ENCODE measurements at places on chromosomes 6 and 20.

GRCh38 chr6:127392301-127392700 lies 48.9 kb upstream of the ECHDC1 start:
- DNase-seq, result no peak

GRCh38 chr6:105321207-105321606 lies 81.7 kb downstream of the PREP start:
- DNase-seq, result no peak

- no peak for DNase-seq
Observed at GRCh38 chr20:19849341-19850197, 91.5 kb downstream of the RIN2 start.

DNA sequence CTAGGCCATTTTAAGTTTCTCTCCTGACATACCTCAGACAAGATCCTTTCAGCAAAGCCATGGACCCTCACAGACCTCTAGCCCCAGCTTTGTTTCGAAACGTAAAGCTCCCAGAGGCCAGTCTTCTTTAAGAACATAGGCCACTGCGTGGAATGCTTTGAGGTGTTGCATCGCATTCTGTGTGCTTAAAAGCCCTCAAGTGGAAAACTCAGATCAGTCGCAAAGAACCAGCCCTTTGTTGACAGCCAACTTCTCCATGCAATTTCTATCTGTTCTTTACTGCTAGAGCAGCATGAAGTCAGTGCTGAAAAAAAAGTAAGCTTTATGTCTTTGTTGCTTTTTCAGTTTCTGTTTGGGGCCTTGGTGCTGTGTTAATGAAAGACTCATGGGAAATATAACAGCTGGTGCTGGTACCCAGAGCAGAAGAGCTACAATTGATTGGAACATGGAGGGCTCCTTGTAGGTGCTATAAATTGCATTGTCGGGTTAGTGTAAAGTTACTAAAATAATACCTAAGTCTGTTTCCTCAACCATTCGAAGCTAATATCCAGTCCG lies 142.6 kb downstream of the MAP3K7 start:
- DNase-seq, result no peak

DNA sequence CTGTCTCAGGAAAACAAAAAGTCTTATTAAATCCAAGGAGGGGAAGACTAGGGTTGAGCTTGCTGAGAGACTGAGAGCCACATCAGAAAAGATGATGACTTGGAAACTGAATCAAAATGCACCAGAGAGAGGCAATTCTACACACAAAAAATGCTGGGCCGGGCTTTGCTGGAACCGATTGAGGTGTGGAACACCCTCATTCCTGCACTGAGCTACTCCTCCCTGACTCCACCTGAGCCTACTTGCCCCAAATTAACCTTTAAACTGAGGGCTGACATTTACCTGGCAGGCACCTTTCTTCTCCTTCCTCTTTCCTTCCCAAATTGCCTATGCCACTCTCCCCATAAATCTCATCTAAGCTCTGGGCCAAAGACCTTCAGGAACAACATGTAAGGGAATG lies 40.8 kb upstream of the MBOAT1 start:
- no peak for DNase-seq

GRCh38 chr6:165615636-165616035 lies 47.4 kb downstream of the PDE10A start:
- no peak for DNase-seq

GRCh38 chr6:155128977-155129376 lies 133.9 kb downstream of the TIAM2 start:
- no peak for DNase-seq

DNA sequence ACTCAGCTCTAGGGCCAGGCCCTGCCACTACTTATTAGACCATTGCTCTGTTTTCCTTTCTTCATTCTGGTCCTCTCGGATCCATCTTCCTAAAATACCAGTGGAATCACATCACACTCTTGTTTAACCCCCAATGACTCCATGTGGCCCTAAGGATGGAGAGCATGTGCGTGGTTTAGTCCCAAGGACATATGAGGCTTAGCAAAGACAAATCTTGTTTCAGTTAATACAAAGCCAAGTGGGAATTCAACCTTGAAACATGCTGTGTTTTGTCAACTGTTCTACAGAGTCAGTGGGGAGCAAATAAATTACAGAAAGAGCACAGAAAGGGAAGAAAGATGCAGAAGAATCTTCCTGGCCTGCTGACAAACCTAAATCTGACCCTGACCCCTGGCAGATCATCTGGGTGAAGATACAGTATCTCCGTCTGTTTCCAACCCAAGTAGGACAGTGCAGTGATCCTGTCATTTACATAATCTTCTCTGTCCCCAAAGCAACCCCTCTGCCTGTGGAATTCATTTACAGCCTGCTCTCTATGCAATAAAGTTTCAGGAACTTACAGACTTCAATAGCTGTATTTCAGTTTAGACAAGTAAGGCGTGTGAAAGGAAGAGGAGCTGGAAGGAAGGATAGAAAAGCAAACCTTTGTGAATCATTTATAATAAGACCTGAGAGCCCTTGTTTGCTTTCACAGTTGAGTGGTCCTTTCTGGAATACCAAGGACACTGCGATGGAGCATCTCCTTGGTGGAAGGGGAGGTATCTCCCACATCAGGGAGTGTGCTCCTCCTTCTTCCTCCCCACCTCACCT lies 144.0 kb downstream of the THBS2 start:
- DNase-seq, result no peak

DNA sequence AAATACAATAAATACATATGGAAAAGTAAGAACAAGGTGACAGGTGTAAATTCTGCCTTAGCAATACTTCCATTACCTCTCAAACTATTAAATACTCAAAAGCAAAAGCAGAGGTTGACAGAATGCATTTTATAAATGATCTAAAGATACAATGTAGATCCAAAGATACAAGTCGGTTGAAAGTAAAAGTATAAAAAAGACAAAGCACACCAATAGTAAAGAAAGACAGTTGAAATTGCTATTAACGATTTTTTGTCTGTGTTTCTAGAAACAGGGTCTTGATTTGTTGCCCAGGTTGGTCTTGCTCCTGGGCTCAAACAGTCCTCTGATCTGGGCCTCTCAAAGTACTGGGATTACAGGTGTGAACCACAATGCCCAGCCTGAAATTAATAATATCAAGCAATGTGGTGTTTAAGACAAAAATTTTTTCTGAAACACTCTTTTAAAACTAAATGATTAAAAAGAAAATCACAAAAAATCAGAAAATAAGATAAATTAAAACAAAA lies 23.9 kb downstream of the ULBP1 start:
- no peak for DNase-seq

DNA sequence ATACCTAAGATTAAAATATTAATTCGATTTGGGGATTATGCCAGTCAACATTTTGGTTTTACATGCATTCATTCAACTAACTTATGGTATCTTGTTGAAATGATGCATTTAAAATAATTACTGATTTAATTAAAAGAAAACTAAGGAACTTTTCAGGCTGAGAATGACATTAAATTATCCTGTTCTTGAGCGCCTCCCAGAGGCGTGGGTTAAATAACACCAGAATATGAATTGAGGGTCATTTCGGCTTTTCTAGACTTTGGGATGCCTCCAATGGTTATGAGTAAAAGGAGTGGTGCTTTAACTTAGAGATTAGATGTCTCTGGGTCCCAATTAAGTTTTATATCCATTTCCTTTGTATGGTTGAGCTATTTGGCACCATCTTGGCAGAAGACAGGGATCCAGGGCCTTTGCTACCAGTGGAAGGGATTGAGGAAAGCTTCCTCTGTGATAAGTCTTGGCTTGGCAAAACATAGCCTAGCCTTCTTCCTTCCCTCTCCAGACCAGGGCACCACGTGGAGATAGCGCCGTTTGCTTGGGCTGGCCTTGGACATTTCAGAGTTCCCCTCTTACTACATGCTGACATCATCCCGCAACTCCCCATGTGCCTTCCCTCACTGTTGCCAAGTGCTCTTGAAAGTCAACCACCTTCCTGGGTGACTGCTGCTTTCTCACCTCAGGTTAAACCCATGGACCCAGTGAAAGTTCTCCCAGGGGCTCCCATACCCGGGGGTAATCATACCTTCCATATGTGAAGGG lies 28.7 kb downstream of the GNAS start:
- no peak for DNase-seq

DNA sequence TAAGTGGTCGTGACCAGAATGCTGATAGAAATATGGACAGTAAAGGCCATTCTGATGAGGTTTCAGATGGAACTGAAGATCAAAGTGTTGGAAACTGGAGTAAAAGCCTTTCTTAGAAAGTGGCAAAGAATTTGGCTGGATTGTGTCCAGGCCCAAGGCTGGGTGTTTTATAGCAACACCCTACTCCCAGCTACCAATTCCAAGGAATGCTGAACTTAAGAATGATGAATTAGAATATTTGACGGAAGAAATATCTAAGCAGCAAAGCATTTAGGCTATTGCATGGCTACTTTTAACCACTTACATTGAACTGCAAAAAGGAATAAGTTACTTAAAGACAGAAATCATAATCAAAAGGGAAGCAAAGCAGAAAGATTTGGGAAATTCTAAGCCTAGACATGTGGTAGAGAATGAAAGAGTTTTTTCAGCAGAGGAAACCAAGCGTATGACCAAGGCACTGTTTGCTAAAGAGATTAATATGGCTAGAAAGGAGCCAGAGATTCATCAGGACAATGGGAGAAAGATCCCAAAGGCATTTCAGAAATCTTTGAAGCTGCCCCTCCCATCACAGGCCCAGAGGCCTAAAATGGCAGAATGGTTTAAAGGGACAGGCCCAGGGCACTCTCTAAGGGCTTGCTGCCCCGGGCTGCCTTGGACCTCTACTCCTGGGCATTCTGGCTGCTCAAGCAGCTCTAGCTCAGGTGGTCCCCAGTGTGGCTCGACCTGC lies 25.8 kb downstream of the SDHAF4 start:
- DNase-seq, result no peak

DNA sequence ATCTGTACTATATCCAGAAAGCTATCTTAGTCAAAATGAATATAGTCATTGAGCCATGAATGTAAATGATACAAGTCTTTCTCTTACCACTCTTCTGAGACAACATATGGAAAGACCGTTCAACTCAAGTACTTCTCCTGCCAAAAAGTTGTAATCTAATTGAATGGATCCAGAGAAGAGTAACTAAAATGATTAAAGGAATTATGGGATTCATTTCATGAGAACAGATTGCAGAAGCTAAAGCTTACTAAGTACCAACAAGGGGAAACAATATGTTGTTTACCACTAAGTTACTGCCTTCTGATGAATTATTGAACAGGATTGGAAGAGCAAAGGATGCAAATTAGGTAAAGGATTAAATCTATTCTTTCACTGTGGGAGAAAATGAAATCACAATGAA lies 2.0 kb upstream of the LGSN start:
- no peak for DNase-seq

DNA sequence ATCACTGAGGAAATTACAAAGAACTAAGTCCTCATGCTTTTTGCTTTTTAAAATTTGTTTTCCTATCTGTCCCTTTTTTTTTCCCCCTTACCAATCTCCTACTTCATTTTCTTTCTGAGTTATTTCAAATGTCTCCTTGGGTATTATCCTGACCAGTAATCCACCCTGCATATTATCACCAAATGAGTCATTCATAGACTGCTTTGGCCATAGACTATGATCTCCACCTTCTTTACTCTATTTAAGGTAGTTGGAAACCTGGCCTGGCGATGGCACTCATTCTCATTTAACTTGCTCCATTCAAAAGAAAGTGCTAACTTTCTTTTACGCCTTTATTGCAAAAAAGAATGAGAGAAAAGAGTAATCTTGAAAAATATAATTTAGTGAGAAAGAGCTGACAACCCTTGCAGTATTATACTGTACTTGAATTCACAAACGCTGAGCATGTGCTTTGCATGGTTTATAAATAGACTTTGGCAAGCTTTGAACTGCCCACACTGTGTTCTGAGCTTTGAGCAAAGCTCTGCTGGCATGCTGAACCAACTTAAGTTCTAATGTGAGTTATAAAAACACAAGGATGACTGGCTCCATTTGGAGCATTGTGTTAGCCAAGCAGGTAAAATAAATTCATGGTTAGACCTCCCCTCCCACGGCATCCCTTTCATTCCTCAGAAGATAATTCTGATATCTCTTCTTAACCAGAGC lies 198.9 kb downstream of the NKAIN2 start:
- DNase-seq, result no peak

DNA sequence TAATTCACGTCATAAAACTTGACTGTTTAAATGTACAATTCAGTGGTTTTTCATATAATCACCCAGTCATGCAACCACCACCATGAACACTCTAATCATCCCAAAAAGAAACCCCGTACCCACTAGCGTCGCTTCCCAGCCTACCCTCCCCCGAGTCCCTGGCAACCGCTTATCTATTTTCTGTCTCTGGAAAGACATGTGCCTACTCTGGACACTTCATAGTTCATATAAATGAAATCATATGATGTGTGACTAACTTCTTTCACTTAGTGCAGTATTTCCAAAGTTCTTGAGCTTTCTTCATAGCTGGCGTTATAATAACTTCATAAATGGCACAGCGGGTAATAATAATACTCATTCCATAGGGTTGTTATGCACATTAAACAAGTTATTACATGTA lies 215.2 kb downstream of the MYLK4 start:
- no peak for DNase-seq

DNA sequence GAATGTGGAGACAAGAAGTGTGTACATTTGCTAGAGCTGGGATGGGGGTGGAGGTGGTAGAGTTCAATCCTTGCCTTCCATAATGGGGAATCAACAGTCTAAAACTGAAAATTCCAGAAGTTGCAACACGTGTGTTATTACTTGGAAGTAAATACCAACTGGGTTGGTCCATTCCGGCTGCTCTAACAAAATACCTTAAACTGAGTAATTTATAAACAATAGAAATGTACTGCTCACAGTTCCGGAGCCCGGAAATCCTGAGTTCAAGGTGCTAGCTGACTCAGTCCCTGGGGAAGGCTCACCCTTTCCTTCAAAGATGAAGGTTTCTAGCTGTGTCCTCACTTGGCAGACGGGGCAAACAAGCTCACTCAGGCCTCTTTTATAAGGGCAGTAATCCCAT lies 59.0 kb downstream of the RIN2 start:
- DNase-seq, result no peak

DNA sequence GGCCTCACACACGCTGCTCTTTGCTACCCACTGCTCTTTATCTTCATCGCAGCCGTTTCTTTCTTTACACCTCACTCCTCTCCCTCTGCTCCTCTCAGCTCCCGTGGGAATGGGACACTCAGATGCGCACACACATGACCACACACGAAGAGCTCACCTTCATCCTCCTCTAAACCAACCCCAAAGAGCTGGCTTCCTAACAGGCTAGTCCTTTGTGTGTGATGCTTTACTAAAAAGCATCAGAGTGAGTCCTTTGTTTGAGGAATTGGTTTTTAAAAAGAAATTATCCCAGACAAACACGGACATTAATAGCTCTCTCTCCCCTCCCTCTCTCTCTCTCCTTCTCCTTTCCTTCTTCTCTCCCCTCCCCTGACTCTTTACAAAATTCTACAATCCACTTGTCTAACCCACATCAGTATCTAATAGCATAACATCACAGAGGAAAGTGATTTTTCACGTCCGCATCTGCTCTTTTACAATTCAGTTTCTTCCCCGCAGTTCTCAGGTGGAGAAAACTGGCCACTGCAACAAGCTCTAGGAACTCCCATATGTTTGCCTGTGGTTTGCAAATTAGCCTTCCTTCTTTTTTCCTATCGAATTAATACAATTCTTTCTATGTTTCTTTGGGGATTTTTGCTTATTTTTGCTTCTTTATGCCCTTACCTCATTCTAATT lies 306.8 kb upstream of the CNR1 start:
- no peak for DNase-seq

Measured in iPS DF 19.7 (cell line).